CD4-positive, alpha-beta T cell treated with Interleukin-2 at 100 ng/mL for 4 hours (primary cell): ENCODE measurements at places on chromosomes 4 and X.

GRCh38 chr4:105113800-105114199, 32.9 kb upstream of the TET2 start:
- DNase-seq, result no peak

DNA sequence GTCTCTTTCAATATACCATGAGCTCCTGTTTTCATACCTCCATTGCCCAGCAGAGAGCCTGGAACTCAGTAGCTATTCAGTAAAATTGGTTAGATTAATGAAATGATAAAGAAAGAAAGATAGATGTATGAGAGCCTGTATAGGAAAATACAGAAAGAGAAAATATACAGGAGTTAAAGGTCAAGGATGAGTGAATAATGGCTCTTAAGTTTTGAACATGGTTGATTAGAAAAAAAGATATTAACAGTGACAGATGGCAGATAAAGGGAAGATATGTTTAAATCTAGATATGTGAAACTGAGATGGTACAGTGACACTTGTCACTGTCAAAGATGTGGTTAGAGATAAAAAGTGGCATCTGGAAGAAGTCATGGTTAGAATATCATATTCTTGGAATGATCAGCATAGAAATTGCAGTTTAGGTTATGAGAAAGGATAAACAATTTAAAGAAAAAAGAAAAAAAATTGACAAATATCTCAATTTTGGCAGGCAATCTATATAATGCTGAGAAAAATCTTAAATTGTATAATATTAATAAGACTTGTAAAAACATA, 179.2 kb downstream of the TBCK start:
- no peak for DNase-seq

DNA sequence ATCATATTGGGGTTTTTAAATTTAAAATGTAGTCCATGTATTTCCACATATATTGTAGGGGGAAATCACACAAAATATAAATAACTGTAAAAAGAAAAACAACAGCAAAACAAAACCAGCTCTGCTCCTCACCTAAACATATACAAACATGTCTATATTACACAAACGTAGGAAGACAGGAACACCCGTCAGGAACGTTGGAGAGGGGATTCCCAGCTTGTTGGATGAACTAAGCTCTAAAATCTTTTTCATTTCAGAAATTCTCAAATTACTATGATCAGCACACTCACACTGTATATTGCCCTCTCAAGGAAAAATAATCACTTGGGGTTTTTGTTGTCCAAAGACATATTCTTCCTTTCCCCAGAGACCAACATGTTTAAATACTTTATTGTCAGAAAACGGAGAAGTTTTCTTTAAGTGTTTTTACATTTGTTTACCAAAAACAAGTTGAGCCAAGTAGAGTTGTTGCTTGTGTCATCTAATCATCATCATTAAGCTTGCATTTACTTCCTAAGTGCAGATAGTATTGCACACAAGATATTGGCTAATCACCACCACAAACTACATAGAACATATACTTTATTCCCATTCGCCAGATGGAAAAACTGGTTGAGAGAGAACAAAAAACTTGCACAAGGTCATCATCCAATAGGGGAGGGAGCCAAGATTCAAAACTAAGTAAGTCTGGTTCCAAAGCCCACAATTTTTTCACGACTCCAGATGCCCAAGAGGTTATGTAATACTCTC, 2.4 kb upstream of the TLR10 start:
- DNase-seq, result no peak

- DNase-seq, result no peak
Measured at GRCh38 chr4:139919004-139919403, 235.0 kb downstream of the MAML3 start.

DNA sequence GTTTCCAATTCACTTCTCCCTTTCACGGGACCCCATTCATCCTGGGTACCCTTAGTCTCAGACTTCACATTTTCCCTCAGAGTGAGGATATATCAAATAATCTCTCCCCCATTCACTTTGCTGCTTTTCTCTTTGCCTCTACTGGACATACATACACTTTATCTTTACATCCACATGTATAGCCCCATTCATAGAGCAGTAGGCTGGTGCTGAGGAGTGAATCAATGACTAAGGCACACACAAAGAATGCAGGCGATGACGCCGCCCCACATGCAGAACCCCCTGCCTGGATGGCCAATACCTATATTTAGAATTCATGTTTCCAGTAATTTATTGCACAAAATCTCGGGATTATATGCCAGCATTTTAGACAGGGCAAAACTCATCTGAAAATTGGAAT, 554.3 kb upstream of the TENM3 start:
- DNase-seq, result no peak

GRCh38 chrX:67734111-67734753, 190.4 kb downstream of the AR start:
- no peak for DNase-seq

- DNase-seq, result no peak
Measured at GRCh38 chrX:12903646-12904045, 2.8 kb upstream of the TLR8 start.

DNA sequence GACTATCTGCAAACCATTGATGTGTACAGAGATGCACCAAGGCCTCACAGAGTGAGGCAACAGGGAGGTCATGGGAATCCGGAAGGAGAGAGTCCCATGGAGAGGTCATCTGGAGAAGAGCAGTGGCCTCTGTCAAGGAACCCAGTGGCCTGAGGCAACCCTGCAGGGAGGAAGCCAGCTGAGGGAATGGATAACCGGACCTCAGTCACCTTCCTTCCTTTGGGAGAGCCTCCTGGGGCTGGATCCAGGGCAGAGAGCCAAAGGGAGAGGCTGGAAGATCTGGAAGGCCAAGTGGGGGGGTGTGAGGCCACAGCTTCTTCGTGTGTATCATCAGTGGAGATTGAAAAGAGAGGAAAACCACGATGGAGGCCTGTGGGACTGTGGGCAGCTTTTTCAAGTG, 24.3 kb upstream of the CD38 start:
- no peak for DNase-seq

- no peak for DNase-seq
Measured at GRCh38 chr4:158094413-158095134, 78.3 kb downstream of the GASK1B start.

- DNase-seq, result no peak
Measured at GRCh38 chr4:139902321-139903320, 237.0 kb downstream of the MGST2 start.

DNA sequence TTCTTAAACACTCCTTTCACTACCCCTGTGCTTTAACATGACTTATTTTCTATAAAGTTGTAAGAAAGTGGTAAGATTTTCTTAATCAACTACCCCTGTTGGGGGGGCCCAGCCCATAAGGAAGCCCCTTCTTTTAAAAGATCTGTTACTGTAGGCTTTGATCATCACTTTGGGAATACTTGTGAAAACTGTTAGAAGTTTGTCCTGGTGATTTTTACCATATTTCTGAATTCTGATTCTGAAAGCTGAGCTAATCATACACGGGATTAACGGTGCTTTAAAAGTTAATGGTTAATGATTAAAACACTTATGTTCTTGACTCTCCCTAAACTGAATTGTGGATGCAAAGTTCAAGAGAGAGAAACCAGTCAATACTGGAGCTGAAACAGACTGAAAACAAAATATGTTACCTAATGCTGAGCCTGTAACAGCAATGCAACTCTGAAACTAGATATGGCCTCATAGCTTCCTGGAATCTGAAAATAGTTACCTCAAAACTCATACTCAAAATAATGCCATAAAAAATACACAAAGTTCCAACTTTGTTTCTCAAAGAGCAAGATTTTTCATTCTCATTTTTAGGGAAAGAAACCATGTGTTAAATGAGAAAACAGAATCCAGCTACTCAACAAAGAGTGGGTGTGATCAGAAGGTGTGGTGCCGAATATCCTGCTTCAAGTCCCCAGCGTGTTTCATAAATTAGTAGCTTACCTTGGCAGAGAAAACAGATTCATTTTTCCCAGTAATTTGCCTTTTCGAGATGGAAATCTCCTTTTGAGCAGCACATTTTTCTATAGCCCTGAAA, 31.6 kb downstream of the ADH7 start:
- no peak for DNase-seq

GRCh38 chrX:103847174-103847870, 15.3 kb upstream of the RAB9B start:
- DNase-seq, result no peak

GRCh38 chrX:30893206-30893605, 4.2 kb upstream of the TAB3 start:
- no peak for DNase-seq

GRCh38 chr4:15455290-15455689, 14.4 kb upstream of the CC2D2A start:
- no peak for DNase-seq

- DNase-seq, result no peak
Measured at GRCh38 chr4:85113706-85114105, 147.2 kb upstream of the WDFY3 start.

DNA sequence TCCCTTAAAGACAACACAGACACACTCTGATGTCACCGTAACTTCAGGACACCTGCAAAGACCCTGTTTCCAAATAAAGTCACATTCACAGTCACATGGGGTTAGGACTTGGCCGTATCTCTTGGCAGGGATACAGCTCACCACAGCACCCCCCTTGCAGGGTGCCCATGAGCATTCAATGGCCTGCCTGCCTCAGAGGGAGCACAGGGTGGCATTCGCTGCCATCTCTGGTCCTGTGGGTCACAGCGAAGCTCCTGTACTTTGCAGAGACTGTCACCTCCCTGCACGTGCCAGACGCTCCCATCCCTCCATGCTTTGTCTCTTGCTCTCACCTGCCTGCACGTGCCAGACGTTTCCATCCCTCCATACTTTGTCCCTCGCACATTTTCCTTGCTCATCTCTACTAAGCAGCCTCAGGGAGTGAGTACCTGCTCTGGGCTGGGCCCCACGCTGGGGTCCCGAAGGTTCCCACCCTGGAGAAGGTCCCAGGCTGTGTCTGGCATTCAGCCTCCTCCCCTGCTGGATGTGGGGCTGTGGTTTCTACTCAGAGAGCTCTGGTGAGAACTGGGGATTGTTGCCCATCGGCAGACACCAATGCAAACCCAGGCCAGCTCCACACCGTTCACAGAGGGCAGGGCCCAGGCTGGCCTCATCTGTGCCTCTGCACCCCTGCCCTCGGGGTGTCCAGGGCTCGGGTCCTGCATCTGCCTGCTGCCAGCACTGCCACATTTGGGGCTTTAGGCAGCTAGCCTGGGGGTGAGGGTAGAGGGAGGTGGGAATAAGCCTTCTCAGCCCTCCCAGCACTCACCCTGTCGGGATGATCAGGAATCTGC, 15.8 kb downstream of the HTRA3 start:
- DNase-seq, result no peak

- DNase-seq, result no peak
Measured at GRCh38 chr4:88907478-88907877, 149.5 kb downstream of the FAM13A start.

- DNase-seq, result no peak
Measured at GRCh38 chr4:134622199-134622598, 420.6 kb upstream of the PABPC4L start.

- no peak for DNase-seq
Measured at GRCh38 chr4:54056360-54056759, 8.0 kb downstream of the CHIC2 start.

GRCh38 chr4:58541926-58542325, 1431.7 kb upstream of the IGFBP7 start:
- DNase-seq, result no peak

DNA sequence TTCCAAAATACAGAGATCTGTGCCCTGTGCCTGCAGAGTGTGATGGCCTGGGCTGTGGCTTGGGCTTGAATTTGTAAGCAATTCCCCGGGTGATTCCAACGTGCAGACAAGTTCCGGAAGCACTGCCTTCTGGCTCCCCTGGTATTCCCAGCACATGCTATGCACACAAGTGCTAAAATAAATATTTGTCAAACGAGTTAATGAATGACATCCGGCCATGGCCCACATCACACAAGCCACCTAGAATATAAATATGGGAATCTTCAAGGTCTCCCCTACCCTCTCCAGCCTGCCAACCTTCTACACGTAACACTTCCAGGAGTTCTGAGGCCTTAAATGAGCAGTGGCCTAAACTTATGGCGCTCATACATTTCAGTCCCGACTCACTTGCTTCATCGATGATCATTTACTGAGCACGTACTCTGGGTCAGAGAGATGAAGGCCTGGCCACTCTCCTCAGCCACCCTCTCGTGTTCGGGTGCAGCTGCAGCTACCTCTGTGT, 21.3 kb downstream of the DCTD start:
- DNase-seq, result no peak

GRCh38 chr4:8272472-8273428, 3.2 kb downstream of the HTRA3 start:
- no peak for DNase-seq

DNA sequence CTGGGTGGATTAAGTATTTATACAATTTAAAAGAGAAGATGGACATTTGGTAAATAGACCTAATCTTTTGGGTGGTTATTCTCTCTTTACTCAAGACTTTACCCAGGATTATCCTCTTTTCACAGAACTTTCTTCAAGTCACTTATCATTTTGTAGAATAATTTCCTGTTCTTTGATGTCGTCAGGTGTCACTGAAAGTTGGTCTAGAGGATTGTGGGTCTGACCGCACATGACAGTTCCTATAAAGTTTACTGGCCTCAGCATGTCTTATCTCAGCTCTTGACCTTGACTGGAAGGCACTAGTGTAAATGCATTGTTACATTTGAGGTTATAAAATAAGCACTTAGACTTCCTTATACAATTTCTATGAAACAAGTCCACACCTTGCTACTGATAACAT, 139.9 kb upstream of the SLC4A4 start:
- DNase-seq, result peak; percentile 43

- no peak for DNase-seq
Measured at GRCh38 chrX:115573185-115573584, 12.2 kb downstream of the PLS3 start.

GRCh38 chr4:10033191-10033881, 12.0 kb upstream of the SLC2A9 start:
- no peak for DNase-seq

- DNase-seq, result no peak
Measured at GRCh38 chr4:2245057-2245786, 3.3 kb upstream of the HAUS3 start.

DNA sequence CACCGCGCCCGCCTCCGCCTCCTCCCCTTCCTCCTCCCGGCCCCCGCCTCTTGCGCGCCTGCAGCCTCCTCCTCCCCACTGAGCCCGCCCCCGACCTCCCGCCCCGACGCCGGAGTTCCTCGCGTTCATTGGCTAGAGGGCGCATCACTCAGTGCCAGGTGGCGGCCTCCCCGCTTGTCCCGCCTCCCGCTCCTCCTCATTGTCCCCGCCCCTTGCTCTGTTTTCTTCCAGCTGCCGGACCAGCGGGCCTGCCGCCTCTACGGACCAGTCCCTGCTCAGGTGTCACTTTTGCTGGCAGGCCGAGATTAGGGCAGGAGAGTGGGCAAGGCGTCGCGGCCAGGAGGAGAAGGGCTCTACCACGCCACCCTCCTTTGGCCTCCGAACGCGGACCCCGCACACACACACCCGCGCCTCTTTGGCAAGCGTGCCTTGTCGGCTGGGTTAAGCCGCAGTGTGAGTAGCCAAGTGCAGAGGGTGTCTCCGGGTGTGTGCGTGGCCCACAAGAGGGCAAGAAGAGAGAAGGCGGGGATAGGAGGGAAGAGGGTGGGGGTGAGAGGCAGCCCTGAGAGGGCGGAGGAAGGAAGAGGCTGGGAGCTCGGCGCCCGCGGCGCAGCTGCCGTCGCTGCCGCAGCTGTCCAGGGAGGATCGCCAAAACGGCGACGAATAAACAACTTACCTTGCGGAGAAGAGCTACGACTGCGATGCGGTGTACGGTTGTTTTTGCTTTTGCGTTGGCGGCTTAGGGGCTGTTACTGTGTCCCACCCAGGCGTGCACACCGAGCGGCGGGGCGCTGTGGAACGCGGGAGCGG, 436 bp upstream of the PPP3CA start:
- DNase-seq, result peak; percentile 100
